ENCODE measurements at places on chromosomes 2 and 18. TPM values are rescaled to one million over a fixed set of nuclear protein-coding genes. Genes with fewer than 3 reads are reported as not detected.

CHPF gene
- 92.2 TPM for total RNA-seq

SERPINB5 gene
- not detected for total RNA-seq

TDRD15 gene
- total RNA-seq = not detected

STAT4 gene
- total RNA-seq = 0.76 TPM

RNF125 gene
- 5.6 TPM for total RNA-seq

CCDC102B gene
- 3.9 TPM for total RNA-seq

FAM228A gene
- total RNA-seq = 0.22 TPM

NXPH2 gene
- not detected for total RNA-seq

C2orf66 gene
- total RNA-seq = not detected

POMC gene
- total RNA-seq = 9.1 TPM

TRIM43 gene
- not detected for total RNA-seq

STEAP3 gene
- 12.9 TPM for total RNA-seq

LIMS3 gene
- 5.3 TPM for total RNA-seq

TUBA4B gene
- not detected for total RNA-seq

SRD5A2 gene
- total RNA-seq = not detected

PNPT1 gene
- 20.8 TPM for total RNA-seq

SUPT7L gene
- total RNA-seq = 26.3 TPM

ELOA2 gene
- not detected for total RNA-seq

ADAM17 gene
- 13.5 TPM for total RNA-seq

LBH gene
- total RNA-seq = 133 TPM

GALNT14 gene
- total RNA-seq = 0.38 TPM

RUFY4 gene
- not detected for total RNA-seq

CSRNP3 gene
- 5.1 TPM for total RNA-seq

SNTG2 gene
- total RNA-seq = 2.4 TPM

IL1R1 gene
- total RNA-seq = 26.6 TPM

CRYGC gene
- total RNA-seq = not detected

MALL gene
- 14.0 TPM for total RNA-seq

CPS1 gene
- 3.0 TPM for total RNA-seq

TXNL1 gene
- total RNA-seq = 106 TPM

SKA1 gene
- 0.38 TPM for total RNA-seq

SLC9A4 gene
- total RNA-seq = not detected

SULT1C2 gene
- total RNA-seq = 0.87 TPM

MROH2A gene
- total RNA-seq = not detected

CNRIP1 gene
- 12.5 TPM for total RNA-seq

CD8B2 gene
- total RNA-seq = not detected

SPHKAP gene
- total RNA-seq = 107 TPM

LYG2 gene
- not detected for total RNA-seq

DPP10 gene
- total RNA-seq = 0.05 TPM

CABLES1 gene
- total RNA-seq = 3.1 TPM

Data from Right ventricle myocardium inferior (tissue), 1 donor.